Thoracic aorta (tissue), 2 donors: ENCODE measurements at places on chromosomes 16 and 17. TPM values are rescaled to one million over a fixed set of nuclear protein-coding genes. Genes with fewer than 3 reads are reported as not detected.

DNA sequence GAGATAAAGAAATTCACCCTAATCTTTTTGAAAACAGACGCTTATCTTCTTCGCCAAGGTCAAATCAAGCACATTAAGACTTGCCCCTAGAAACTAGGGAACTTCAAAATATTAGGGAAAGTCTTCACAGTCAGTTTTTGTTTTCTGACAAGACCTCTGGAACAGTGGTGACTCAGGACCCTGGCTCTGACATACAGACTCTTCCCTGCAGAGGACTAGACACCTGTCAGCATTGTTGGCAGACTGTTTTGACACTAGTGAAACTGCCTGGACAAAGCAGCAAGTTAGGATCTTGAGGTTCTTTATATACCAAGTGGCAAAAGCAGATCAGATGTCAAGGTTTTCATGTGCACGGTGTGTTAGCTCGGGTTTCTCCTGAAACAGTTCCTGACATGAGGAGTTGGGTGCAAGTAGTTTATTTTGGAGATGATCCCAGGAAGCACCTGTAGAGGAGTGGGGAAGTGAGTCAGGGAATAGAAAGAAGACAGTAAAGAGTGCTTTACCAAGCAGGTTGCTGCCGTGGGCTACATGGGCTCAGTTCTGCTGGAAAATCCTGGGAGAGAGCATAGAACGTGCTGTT, 182.0 kb upstream of the IRX5 start:
- no peak overlapping the region for H3K27ac ChIP-seq
- DNase-seq: no peak
- no peak overlapping the region for H3K4me3 ChIP-seq
- H3K36me3 ChIP-seq: no peaks in the 10 kb centered on the region
- H3K4me1 ChIP-seq: no peaks in the 10 kb centered on the region
- no peaks in the 10 kb centered on the region for H3K27me3 ChIP-seq

RAD51C gene
- total RNA-seq: 14.6 TPM

SARM1 gene
- 24.1 TPM for total RNA-seq

DNA sequence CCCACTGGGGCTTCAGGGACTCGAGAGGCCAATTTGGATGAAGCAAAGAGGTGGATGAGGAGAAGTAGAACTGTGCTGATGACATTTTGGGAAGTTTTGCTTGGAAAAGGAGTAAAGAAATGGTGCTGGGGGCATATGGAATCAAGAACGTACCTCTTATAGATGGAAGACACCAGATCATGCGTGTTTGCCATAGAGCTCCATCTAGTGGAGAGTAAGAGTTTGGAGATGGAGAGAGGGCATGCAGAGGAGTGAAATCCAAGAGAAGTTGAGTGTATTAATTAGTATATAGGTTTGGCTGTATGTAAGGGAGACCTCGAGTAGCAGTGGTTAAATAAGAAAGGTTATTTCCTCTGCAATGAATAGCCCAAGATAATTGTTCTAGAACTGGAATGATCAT, 56.0 kb downstream of the SHISA6 start:
- no peaks in the 10 kb centered on the region for H3K27me3 ChIP-seq
- H3K4me1 ChIP-seq: no peaks in the 10 kb centered on the region
- no peak overlapping the region for H3K4me3 ChIP-seq
- no peaks in the 10 kb centered on the region for H3K36me3 ChIP-seq
- no peak for DNase-seq

- no peaks in the 10 kb centered on the region for H3K36me3 ChIP-seq
- H3K4me3 ChIP-seq: peak overlapping the region; percentile 12
- peak; percentile 53 for DNase-seq
- peak overlapping the region; percentile 56 for H3K27ac ChIP-seq
- H3K27me3 ChIP-seq: no peaks in the 10 kb centered on the region
Measured at GRCh38 chr17:17710728-17711541, 29.7 kb downstream of the RAI1 start.

KRT33B gene
- total RNA-seq: not detected

DNA sequence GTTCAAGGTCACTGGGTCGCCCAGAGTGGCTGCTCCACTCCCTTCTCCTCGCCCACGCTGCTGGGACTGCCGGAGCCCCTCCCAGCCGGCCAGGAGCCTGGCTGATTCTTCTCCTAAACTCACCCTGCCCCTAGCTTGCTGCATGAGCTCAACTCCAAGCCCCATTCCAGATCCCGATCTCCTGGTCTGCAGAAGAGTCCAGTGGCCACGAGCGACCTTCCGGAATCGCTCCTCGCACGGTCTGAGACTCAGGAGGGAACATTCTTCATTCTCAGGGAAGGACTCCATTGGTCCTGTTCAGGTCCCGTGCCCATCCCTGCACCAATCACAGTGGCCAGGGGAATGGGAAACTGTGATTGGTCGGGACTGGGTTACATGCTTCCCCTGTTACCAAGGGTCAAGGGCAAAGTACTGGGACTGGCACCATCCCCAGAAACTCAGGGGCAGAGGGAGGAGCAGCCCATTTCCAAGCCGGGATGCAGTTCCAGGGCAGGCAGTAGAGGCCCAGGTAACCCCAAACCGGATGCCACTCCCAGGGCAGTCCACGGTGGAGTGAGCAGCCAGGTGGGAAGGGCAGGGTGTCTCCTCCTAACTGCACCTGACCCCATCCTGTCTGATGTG, 24.5 kb upstream of the CIBAR2 start:
- peak overlapping the region; percentile 72 for H3K4me3 ChIP-seq
- no peak for DNase-seq

DNAI2 gene
- not detected for total RNA-seq
